ENCODE measurements at places on chromosomes 4 and X. TPM values are rescaled to one million over a fixed set of nuclear protein-coding genes. Genes with fewer than 3 reads are reported as not detected.

GRCh38 chr4:5747738-5748375 lies 36.9 kb downstream of the EVC start:
- DNase-seq = no peak

DNA sequence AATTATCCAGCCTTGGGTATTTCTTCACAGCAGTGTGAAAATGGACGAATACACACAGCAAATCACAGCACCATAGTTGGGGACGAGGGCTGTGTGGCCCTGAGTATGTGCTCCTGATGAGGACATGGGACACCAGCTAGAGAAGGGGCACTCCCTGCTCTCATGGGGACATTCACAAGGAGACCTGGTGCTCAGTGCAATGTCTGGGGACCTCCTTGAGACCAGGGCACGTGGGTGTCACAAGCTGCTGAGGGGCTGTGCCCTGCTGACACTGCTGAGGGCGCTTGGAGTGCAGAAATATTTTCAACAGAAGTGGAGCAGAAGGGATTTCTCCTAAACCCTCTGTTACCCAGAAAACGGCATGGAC lies 65.4 kb downstream of the TRMT44 start:
- DNase-seq = no peak

NOX1 gene
- 17.7 TPM for total RNA-seq

GRCh38 chr4:16248605-16249004 lies 22.3 kb upstream of the TAPT1 start:
- no peak for DNase-seq

DNA sequence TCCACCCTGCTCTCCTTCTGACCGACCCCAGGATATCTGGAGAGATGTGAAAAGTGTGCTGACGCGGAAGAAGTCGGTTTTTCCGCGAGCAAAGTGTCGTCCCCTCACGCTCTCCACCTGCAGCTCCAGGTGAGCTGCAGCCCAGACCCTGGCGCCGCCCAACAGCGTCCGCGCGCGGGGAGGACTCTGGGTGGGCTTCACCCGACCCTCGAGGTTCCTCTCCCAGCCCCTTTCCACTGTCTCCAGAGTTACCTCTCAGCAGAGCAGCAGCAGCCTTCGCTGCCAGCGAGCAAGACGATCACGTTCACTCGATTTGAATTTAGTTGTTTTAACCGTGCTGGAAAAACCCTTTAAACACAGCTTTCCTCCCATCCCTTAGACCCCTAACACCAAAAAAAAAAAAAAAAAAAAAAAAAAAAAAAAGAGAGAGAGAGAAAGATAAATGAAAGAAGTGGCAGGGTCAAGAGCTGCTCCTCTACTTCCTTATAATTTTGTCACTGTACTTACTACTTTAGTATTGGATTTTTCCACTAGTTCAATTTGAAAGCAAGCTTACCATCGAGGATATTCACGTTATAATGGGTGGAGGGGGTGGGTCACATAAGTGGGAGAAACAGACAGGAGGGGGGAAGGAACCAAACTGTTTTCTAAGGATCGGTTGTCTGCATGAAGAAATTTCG lies 758 bp upstream of the NR3C2 start:
- DNase-seq = peak; percentile 17

SMR3B gene
- not detected for total RNA-seq

SLC34A2 gene
- not detected for total RNA-seq

- DNase-seq = no peak
Observed at GRCh38 chr4:169099771-169100180, 89.7 kb upstream of the CBR4 start.

- no peak for DNase-seq
Observed at GRCh38 chr4:149173241-149174013, 642.2 kb downstream of the IQCM start.

CT45A2 gene
- total RNA-seq = not detected

- no peak for DNase-seq
Observed at GRCh38 chr4:186714006-186714675, 9.5 kb downstream of the FAT1 start.

DNA sequence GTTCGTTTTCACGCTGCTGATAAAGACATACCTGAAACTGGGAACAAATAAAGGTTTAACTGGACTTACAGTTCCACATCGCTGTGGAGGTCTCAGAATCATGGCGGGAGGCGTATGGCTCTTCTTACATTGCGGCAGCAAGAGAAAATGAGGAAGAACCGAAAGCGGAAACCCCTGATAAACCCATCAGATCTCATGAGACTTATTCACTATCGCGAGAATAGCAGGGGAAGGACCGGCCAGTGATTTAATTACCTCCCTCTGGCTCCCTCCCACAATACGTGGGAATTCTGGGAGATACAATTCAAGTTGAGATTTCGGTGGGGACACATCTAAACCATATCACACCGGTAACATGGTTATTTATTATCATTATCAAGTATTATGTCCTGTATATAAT lies 2204.5 kb downstream of the ARAP2 start:
- DNase-seq = no peak

DNA sequence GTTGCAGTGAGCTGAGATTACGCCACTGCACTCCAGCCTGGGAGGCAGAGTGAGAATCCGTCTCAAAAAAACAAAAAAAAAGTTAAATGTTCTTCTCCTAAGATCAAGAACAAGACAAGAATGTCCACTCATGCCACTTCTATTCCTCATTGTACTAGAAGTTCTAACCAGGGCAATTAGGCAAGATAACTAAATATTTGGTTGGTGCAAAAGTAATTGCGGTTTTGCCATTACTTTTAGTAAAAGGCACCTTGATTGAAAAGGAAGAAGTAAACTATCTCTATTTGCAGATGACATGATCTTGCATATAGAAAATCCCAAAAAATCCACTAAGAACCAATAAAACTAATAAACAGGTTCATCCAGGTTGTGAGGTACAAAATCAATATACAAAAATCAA lies 24.0 kb upstream of the SLC7A3 start:
- no peak for DNase-seq

SMARCA5 gene
- 25.0 TPM for total RNA-seq

GRCh38 chr4:185210102-185210981 lies 944 bp downstream of the SNX25 start:
- DNase-seq = peak; percentile 35

GRCh38 chrX:29687687-29688086 lies 527.7 kb upstream of the MAGEB2 start:
- DNase-seq = peak; percentile 4

DNA sequence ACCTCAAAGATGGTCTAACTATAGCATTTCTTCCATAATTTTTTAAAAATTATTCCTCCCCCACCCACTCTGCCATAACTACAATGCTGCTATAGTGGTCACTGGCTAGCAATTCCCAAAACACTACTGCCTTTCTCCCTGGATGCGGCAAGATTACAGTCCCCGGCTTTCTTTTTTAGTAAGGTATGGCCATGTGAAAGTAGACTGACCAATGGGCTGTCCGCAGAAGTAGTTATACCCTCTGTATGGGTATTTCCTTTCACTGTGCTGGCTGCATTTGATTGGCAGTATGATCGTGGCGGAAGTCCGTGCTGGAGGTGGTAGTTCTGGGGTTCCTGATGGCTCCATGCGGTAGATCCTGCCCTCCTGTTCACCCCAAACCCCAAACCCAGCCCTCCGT lies 166.0 kb downstream of the FBXO8 start:
- DNase-seq = no peak

GRCh38 chr4:10715696-10716095 lies 31.1 kb upstream of the CLNK start:
- DNase-seq = no peak

EDA gene
- total RNA-seq = 5.6 TPM

- peak; percentile 47 for DNase-seq
Observed at GRCh38 chr4:28225050-28225449, 1364.4 kb downstream of the STIM2 start.

BEX5 gene
- total RNA-seq = not detected

- peak; percentile 14 for DNase-seq
Observed at GRCh38 chr4:127124919-127125318, 507.8 kb upstream of the INTU start.

DNA sequence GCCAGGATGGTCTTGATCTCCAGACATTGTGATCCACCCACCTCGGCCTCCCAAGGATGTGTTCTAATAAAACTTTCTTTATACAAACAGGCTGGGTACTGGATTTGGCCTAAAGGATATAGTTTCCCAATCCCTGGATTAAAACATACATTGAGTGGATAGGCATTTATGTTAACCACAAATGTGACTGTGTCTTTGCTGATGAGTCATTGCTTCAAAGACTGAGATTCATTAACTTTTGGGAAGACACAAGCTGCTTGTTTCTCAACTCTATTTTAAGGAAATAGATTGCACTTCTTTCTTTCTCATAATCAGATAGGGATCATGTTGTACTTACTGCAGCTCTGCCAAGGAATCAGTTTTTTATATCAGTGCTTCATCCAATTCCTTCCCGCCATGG lies 131.3 kb upstream of the AGA start:
- DNase-seq = peak; percentile 18

- DNase-seq = no peak
Observed at GRCh38 chrX:99078301-99078700, 1331.8 kb downstream of the PCDH19 start.

DNA sequence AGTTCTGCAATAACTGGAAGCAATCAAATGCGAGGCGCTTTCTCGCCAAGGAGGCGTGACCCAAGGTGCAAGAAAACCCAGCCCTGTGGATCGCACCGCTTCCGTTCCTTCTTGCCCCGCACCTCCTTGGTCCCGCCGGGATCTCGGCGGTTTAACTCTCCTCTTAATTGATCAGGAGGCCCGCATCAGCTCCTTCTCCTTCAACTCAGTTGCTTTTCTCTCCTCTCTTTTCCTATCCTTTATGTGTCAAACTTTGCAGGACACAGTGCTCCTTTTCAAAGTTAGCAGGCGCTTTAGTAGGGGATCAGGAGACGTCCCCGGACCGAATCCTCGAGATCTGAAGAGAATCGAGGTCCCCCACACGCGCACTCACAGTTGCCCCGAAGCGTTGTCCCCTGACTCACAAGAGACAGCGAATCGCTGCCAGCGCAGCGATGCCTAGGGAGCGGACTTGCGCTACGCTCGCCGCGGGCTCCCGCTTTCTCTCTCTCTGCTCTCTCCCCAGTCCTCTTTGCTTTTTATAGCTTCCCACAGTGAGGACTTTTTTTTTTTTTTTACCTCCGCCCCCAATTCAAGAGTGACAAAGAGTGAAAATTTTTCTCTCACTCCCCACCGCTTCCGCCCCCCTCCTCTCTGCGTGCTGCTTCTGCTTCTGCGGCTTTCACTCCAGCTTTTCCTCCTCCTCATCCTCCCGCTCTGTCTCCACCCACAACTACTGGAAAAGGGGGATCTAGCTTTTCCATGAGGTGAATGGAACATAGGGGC lies at the start of gene DKK2:
TSS of gene DKK2 (minus strand) at position 495 of the 765 bp plus-strand sequence. CDS start 722 bp downstream, outside the sequence.
- no peak for DNase-seq

DNA sequence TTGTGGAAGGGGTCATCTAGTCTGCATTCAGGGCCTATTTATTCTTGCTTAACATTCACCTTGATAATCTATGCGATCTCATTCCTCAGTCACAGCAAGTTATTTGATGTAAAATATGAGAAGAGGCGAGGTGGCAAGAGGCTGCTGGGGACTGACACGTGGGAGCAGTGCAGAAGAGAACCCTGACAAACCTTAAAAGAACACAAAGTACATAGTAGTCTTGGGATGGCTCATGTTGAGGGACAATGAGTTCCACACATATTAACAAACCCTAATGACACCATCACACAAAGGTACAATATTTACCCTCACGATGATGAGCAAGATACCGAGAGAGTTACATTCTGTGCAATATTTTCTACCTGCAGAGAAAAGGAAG lies 57.5 kb downstream of the MAML3 start:
- DNase-seq = no peak

GRCh38 chr4:95106408-95106928 lies 348.7 kb downstream of the BMPR1B start:
- no peak for DNase-seq

DNA sequence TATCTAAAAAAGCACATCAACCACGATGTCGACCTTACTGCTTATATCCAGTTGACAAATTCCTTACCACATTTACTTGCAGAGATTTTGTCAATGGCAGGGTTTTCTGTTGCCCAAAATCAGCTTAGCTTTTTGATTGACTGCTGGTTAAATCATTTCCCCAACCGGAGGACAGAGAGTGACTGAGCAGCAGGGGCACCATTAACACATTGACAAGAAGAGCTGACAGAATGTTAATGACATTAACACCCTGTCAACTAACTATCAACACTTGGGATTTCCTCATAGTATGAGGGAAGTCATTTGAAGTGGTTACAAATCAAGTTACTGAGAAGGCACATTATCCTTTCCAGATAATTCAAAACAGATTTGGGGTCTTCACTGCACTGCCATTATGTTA lies 368.4 kb downstream of the RPA4 start:
- DNase-seq = no peak

GRCh38 chr4:83371936-83372335 lies 37.3 kb upstream of the HPSE start:
- no peak for DNase-seq

CXCL6 gene
- total RNA-seq = 2.3 TPM

DNA sequence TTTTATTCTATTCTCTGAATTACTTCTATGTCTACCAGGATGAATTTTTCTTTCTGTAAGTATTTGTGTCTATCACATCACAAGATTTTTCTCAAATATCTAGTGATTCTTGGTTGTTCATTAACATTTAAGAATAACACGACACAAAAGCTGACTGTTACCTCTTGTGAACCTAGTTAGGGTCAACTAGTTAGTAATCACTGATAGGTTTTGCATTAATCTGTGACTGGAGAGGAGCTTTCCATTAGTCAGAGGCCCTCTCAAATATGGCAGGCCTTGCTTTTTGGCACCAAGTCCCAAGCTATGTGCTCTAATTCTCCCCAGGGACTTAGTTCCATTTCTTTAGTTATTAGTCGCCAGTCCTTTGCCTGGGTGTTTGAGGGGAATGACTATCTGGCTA lies 259.2 kb downstream of the CFAP299 start:
- no peak for DNase-seq
